ENCODE measurements at places on chromosomes 16 and 17.

- DNase-seq, result no peak
Measured at GRCh38 chr17:68418876-68419275, 38.4 kb downstream of the WIPI1 start.

DNA sequence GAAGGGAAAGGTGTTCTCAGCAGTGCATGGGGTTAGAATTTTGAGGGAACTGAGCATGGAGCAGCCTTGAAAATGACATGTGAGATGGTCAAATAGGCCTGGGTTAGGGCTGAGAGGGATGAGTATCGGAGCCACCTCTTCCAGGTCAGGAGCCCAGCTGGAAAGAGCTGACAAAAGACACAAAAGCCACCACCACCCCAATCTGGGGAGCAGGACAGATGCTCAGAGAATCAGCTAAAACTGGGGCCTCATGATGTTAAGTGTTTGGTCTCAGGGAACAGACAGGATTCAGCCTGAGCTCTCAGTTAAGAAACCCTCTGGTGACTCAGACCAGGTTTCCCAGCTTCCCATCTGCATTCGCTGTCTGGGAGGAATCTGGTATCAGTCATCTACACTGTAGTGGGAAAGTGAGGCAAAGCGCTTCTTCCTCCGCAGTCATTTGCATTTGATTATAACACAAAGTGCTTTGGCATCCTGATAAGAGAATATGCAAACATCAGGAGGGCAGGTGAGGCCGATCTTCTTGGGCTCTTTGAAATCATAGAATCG lies 2.6 kb downstream of the WNT9B start:
- no peak for DNase-seq

DNA sequence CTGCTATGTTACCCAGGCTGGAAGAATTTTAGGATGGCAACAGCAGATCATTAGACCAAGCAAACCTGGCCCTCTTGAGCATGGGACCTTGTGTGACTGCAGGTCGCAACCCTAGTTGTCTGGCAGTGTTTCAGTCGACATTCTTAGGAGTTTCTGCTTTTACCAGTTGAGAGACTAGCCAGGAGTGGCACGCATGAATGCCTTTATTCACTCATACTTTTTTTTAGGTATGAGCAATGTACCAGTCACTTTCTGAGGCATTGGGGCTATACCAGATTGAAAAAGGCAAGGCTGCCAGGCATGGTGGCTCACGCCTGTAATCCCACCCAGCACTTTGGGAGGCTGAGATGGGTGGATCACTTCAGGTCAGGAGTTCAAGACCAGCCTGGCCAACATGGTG lies 28.2 kb upstream of the HAS3 start:
- DNase-seq, result no peak

- DNase-seq, result no peak
Measured at GRCh38 chr17:740240-741017, 8.0 kb downstream of the TLCD3A start.

GRCh38 chr17:32516450-32516849 lies 29.7 kb downstream of the CDK5R1 start:
- no peak for DNase-seq

GRCh38 chr17:32124985-32125847 lies 17.1 kb upstream of the RHOT1 start:
- no peak for DNase-seq

DNA sequence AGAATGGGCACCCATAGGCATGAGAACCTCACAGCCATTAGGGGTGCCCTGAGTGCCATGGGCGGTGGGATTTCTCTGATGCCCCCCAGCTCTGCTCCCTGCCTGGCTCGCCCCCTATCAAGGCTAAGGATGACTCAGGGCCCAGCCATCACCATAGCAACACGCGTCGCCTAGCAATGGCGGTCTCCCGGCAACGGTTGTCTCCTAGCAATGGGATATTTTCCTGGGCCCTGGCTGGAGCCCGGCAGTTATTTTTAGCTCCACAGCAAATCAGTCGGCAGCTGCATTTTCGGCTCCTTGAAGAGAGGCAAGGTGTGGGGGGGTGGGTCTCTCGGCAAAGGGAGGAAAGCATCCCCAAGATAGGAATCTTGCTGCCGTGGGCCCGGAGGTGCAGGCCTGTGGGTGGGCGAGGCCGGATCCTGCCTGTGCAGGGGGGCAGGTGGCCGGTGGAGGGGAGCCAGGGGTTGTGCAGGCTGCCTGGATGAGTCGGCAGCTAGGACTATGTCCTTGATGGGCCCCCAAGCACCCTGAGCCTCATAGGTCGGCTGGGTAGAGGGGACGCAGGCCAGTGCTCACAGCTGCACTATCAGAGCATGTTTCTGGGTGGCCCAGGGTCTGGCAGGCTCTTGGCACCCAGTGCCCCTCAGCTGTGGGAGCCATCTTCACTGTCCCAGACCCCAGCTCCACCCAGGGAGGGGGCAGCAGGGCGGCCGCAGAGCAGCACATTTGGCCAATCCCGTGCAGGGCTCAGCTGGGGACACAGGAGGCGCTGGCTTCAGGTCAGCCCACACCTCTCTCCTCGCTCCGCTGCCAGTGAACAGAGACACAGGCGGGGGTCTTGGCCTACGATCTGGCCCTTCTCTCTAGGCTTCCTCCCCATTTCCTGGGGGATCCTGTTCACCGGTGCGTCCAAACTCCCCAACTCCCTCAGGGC lies 4.2 kb upstream of the FBXL16 start:
- DNase-seq, result peak; percentile 79

GRCh38 chr17:39643271-39643670 lies 6.3 kb downstream of the STARD3 start:
- DNase-seq, result no peak

- no peak for DNase-seq
Measured at GRCh38 chr17:45784293-45784740, at the start of gene CRHR1. CRHR1 (plus strand) TSS chr17:45784320; CDS start chr17:45784545, 225 bp downstream.

DNA sequence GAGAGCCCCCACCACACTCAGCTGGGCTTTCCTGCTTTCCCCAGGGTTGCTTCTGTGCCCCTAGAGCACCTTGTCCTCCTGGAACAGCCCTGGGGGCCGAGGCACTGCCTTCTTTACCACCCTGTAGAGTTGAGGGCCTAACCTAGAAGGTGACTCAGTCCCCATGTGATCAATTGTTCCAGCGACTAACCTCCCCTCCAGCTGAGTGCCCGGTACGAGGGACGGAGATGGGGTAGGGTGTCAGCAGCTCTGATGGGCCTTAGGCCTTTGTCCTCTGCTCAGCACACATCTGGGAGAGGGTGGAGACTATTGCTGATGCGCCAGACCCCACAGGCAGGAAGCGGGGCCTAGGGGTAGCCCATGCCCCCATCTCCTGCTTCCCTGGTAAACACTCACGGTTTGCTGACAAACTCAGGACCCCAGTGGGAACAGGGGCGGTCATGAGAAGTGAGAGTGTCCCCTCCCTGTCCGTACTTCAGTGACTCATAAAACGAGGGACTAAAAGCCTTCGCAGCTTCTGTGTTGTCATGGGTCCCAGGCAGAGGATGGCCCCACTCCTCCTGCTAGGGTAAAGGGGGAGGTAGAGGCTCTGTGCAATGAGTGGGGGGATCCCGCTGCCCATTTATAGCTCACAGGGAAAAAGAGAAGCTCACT lies 33.1 kb downstream of the NECAB2 start:
- DNase-seq, result no peak

DNA sequence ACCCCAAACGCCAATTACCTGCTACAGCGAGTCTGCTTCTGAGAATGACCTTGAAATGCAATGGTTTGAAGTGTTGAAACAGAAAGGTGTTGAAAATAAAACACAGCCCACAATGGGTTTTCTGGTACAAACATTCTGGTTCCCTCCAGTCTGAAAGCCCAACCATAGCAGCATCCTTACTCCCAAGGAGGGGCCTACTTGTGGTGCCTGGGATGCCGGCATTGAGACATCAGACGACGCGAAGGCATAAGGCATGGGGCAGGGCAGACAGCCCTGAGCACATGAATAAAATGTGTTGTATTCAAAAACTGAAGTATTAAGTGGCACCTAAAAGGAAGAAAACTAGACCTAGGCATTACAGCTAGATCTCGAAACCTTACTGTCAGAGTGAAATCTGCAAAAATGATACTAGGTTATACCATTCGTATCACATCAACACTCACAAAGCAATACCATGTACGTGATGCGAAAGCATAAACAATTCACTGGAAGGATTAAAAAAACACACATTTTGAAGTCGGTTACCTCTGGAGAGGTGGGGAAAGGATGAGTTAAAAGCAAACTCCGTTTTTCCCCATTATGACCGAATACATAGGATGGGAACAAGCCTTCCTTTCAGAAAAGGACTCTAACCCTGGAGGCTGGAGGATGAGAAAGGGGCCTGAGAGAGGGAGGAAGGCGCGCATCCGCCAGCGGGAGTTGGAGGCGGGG lies 702 bp downstream of the NUDT21 start:
- DNase-seq, result no peak

DNA sequence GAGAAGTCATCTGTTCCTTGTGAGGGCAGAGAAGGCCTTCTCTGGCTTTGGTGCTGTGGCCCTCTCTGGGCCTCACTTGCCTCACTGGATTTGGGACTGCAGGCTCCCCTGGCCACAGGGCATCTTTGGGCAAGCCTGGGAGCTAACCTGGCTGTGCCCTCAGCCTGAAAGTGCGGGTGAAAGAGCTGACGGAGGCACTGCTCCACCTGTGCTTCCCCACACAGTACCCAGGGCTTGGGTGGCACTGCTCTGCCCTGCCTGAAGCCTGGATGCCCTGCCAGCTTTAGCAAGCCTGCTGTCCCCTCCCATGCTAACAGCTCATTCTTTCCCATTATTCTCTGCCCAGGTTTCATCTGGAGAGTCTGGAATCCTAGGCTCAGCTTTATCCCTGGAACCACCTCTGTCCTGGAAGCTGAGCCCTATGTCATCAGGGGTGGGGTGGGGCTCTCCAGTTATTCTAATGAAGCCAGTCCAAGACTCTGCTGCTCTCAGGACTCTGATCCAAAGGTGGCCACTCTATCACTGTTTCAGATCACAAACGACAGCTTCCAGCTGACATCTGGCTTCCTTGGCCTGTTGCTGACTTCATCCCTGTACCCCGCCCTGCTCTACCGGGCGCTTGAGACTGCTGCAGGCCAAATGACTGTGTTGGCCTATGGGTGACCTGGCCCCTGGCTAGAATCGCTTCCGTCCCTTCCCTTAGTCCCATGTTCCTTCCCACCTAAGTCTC lies 29.3 kb downstream of the HIC1 start:
- peak; percentile 72 for DNase-seq

- DNase-seq, result no peak
Measured at GRCh38 chr16:65660390-65660789, 538.5 kb upstream of the CDH11 start.

DNA sequence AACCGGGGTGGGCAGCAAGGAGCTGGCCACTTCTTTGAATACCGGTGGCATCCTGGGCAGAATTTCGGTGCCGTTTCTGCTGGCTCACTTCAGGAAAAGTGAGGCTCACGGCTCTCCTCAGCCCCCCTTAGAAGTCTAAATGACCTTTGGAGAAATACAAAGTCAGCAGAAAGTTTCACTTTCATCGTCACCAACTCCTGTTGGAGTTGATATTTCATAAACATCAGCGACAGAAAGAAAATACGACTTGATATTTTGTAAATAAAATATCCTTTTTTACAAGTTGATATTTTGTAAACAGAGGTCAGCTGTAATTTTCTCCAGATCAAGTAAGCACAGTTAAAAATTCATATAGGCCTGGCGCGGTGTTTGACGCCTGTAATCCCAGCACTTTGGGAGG lies 781 bp downstream of the ZNF75A start:
- no peak for DNase-seq

DNA sequence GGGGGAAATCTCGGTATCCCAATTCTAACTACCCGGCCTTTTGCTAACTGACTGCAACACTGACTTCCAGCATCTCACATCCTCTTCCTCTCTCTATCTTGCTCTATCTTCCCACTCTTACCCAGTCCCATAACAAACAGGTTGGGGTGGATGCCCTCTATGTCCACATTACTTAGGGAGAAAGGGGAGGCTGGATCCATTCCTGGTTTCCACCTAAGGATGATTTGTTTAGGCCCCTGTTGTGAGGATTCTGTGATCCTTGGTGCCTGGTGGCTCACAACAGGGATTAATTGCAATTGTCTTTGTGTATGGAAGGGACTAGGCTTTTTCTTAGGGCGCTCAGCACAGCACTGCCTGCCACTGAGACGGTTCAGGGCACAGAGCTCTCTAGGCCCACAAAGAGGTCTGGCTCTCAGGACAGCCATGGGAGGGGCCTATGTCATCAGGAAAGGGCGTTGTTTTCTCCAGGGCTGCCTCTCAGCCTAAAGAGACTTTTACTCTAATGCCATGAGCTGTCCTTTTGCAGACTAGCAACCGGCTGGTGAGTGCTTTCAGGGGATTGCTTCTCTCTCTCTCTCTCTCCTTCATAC lies 612.1 kb upstream of the SALL1 start:
- DNase-seq, result no peak

DNA sequence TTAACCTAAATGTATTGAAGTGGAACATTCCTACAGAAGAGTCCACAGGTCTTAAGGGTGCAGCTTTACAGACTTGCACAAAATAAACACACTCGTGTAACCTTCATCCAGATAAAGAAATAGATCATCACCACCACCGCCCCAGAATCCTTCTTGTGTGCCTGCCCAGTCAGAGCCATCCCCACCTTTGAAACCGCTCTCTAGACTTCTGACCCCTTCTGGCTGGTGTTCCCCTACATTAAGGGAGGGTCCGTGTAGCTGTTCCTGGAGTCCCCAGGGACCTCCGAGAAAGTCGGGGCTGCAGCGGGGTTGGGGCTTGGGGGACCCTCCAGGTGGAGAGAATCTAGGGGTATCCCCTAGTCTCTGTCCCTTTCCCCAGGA lies 9.4 kb downstream of the TBX4 start:
- no peak for DNase-seq

DNA sequence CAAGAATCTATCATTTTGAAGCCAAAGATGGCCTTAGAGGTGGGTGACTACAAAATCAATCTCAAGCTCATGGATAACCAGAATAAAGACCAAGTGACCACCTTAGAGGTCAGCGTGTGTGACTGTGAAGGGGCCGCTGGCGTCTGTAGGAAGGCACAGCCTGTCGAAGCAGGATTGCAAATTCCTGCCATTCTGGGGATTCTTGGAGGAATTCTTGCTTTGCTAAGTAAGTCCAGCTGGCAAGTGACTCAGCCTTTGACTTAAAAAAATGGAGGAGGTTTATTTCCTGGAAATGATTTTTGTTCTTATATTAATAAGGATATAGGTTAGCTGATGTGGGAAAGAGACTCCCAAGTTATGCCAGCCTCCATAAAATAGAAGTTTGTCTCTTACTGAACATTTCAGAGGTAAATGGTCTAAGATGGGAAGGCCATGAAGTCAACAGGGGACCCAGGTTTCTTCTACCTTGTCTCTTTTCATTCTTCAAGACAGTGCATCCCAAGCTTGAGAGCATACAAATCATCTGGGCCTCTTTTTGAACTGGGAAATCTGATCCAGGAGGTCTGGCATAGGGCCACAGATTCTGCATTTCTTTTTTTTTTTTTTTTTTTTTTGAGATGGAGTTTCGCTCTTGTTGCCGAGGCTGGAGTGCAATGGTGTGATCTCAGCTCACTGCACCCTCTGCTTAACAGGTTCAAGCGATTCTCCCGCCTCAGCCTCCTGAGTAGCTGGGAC lies 19.8 kb upstream of the TANGO6 start:
- DNase-seq, result no peak
